ENCODE measurements at places on chromosomes 12 and 14.

DNA sequence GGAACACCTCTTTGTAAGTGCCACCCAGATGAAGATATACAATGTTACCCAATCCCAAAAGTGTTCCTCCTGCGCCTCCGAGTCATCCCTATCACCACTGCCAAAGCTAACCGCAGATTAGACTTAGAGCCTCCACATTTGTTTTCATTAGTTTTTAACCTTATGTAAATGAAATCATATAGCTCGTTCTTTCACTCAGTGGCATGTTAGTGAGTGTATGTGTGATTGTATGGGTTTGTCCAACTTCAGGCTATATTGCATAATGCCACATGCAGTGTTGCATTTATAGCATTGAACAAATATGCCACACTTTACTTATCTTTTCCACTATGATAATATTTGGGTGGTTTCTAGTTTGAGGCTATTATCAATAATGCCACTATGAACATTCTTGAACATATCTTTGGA, 18.0 kb downstream of the MAP1LC3B2 start:
- no peak for DNase-seq

DNA sequence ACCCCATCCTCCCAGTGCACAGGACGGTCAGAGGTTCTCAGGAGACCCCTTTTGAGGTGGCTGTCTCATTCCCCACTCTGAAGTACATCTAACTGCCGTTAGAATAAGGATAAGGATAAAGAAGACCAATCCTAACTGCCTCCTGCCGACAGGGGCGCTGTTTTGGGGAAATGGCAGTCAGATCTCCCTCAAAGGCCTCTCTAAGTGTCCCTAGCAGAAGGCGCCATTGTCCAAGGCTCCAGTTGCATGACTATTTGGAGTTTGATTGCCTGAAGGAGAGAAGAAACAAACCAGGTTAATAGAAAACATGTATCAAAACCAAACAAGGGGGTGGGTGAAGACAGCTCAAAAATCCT, 29.1 kb upstream of the KLRB1 start:
- no peak for DNase-seq

GRCh38 chr12:31740628-31741027, 11.8 kb upstream of the AMN1 start:
- no peak for DNase-seq

DNA sequence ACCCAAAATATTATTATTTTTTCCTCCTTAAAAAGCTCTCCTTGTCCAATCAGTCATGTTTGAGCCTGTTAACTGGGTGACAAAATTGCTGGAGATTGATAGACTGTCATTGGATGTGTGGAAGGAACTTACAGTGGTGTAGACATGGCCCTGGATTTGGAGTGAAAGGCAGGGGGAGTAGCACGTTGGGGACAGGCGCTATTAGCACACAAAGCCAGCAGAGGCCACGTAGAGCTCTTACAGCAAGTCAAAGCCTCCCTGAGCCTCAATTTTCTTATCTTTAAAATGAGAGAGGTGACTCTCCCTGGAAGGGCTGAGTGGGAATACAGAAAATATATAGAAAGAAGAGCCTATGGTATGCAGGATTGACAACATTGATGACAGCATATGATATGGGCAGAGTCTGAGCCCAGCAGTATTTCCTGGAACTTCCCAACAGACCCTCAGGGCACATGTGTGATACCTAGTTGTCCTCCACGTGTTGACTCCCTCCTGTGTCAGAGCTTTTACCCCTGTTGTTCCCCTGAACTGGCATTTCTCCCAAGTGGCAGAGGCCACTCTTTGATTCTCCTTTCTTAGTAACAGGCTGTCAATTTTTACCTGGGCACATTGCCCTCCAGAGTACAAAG, 504.9 kb downstream of the VRK1 start:
- DNase-seq: no peak

DNA sequence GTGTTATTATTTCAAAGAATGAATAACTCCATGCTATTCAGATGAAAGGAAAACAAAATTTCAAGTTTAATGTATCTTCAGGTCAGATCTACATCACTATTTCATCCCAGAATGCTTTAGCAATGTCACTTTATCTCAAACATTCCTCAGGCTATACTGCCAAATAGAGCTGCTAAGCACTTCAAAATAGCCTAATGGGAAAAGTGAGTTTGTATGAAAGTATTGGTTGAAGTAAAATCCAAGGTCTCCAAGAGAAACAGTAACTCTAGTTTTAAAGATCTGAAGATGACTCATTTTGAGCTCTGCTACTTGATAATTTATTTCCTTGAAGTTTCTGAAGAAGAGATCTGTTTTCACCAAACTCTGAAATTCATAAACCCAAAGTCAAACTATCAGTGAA, 466.2 kb upstream of the FOXG1 start:
- no peak for DNase-seq

- no peak for DNase-seq
Observed at GRCh38 chr12:64820593-64820992, 3.9 kb upstream of the TBC1D30 start.

GRCh38 chr14:101808020-101808641, 46.6 kb downstream of the PPP2R5C start:
- no peak for DNase-seq

- DNase-seq: no peak
Observed at GRCh38 chr14:89309670-89310177, 107.3 kb downstream of the FOXN3 start.

DNA sequence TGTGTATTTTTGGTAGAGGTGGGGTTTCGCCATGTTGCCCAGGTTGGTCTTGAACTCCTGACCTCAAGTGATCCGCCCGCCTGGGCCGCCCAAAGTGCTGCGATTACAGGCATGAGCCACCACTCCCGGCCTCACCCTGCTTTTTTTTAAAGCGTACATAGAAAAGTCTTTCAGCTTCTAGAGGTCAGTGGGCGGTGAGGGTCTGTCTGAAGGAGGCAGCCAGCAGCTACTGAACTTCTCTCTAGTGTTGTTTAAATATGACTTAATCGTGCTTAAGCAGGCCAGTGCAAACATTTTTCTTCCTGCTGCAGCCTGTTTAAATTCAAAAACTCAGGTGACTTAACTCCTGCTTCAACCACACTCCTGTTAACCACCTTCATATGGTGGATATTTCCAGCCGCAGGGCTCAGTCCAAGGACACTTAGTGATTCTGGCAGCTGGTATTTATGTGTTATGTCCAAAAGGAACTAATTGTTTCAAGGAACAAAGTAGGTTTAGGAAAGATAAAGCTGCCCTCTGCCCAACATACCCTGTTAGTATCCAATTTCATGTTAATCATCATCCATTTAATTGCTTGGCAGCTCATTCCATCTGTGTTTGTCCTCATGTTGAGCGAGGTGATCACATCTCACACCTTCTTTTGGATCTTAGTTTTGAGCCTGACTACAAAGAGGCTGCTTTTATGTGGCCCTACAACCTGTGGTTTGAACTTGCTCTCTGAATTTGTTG, 2.0 kb downstream of the PRKAB1 start:
- no peak for DNase-seq

DNA sequence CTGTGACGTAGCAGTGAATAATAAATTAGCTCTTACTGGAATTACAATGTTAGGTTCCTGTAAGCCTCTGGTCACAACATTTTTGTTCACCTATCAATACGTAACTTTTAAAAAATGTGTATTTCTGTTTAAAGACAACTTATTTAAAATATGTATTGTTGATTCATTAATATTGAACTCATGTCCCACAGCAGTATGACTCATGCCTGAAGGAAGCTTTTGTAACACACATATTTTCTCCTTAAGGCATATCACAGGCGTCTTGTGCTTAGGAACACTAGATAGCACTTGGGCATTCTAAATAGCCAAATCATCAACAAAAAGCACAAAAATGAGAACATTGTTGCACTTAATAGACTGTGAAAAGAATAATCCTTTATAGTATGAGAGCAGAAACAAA, 92.5 kb downstream of the GPHN start:
- no peak for DNase-seq

- DNase-seq: no peak
Observed at GRCh38 chr12:93972411-93973208, 175.8 kb upstream of the PLXNC1 start.

GRCh38 chr14:37622231-37622923, 26.9 kb downstream of the TTC6 start:
- DNase-seq: no peak

- no peak for DNase-seq
Observed at GRCh38 chr12:29224572-29224971, 75.5 kb downstream of the FAR2 start.

- no peak for DNase-seq
Observed at GRCh38 chr12:90841336-90841735, 113.6 kb downstream of the CCER1 start.

DNA sequence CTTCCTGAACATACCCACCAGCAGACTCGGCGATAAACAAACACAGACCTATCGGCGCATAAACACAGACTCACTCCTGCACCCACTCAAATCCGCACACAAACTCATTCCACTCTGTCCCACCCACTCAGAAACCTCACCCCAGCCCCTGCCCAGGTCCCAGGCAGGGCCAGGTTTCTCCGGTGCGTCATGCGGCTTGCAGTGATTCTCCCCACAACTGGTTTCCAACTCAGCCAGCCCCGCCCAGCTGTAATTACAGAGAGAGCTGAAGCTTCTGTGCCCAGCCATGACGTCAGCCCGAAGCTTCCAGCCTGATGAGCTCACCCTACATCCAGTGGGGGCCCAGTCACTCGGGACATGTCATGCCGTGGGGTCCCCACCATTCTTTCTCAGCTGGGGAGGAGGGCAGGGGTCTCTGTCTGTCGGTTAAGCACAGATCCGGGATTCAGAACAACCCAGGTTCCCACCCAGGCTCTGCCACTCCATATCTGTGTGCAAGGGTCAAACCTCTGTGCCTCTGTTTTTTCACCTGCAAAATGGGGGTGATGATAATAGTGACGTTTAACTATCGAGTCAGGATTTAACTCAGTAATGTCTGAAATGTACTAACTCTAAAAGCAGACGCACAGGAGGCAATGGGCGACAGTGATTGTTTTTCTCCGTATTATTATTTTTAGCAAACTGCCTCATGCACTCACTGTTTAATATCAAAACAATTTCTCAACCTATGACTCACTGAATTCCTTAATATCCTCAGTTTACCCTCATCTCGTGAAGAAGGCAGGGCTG, 2.3 kb upstream of the HSPB8 start:
- DNase-seq: no peak

- DNase-seq: no peak
Observed at GRCh38 chr12:129294868-129295267, 441.6 kb downstream of the GLT1D1 start.

GRCh38 chr14:82029038-82029437, 495.4 kb upstream of the SEL1L start:
- no peak for DNase-seq

DNA sequence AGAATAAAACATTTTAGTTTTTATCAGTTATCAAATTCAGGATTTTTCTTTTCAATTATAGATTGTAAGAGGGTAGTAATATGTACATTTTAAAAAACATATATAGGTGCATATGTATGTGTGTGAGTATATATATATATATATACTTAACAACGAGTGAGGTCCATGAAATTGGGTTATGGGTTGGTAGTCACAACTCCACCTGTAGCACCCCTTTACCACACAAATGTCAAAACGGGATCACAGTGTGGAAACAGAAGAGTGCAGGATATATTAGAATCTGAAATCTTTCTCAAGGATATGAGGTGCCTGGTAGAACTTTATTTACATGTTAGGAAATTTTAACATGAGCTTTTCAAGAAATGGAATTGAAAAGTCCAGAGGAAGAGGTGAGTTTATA, 31.3 kb downstream of the MIA2 start:
- DNase-seq: no peak

DNA sequence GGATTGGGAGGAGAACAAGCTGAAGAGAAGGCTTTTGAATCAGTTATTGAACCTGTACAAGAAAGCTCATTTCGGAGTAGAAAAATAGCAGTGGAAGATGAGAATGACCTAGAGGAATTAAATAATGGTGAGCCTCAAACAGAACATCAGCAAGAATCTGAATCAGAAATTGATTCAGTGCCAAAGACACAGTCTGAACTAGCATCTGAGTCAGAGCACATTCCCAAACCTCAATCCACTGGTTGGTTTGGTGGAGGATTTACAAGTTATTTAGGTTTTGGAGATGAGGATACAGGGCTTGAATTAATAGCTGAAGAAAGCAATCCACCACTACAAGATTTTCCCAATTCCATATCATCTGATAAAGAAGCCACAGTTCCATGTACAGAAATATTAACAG, 13.5 kb downstream of the MIA2 start:
- no peak for DNase-seq

- no peak for DNase-seq
Observed at GRCh38 chr14:26392498-26392897, 205.3 kb downstream of the NOVA1 start.

DNA sequence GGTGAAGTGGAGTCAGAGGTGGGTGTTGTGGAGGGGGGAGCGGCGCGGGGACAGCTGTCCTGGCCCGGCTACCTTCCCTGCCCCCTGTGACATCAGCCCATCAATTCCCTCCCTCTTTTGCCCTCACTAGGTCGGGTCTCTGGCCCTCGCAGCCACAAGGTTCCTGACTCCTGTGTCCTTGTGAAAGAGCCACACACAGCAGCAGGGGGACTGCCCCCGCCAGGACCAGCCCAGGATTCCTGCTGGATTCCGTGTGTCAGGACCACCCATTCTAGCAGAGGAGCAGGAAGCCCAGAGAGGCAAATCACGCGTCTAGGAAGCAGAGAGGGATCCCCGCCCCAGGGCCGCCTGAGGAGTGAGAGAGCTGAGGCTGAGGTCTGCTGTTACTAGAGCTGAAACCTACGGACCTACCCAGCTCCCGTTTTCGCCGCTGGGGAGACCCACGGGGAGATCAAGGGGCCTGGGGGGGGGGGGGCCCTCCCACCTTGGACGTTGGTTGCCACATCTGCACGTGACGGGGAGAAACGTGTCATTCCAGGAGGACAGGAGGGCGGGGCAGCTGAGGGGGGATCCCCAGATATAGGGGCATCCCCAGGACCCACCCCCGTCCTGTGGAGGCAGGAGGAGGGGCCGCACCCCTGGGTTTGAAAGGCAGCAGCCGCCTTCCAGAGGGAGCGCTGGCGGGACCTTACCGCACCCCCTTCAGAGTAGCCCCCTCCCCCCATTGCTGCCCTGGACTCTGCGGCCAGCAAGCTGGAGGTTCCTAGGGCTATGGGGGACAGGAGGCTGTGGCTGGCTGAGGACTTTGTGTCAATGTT, 12.5 kb upstream of the INF2 start:
- peak; percentile 44 for DNase-seq

DNA sequence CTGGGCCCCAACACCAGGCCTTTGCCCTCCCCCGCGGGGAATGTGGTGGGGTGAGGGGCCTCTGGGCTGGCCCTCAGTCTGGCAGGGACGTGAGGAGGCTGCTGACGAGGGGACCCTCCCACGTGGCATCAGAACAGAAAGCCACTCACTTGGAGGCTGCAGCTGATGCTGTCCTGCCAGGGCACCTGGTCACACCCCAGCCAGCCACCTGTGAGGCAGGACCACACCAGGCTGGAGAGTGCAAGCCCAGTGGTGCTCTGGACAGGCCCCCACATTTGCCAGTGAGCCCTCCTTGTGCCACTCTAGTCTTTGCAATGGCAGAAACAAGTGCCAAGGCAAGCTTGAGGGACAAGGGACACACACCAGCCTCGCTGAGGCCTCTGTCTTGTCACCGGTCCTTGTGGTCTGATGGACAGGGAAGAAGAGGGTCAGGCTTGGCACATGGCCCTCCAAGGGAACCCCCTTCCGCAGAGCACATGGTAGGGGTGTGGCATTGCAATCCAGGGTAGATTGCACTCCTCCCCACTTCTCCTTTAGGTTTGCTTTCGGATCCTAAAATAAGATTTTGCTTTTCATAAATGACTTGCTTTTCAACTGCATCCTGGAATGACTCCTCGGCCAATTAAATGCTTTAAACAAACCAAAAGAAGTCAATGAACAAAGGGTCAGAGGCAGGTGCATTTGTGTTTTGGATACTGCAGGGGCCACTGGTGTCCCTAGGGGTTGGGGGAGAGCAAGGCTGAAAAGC, 53.7 kb downstream of the CCDC88C start:
- no peak for DNase-seq

GRCh38 chr14:52277552-52277951, 10.1 kb downstream of the PTGDR start:
- DNase-seq: no peak
